ENCODE measurements at places on chromosomes 3 and 15.

- no peak for DNase-seq
Observed at GRCh38 chr15:58246041-58246440, 107.9 kb downstream of the AQP9 start.

- DNase-seq, result no peak
Observed at GRCh38 chr3:160948273-160948672, 156.9 kb downstream of the B3GALNT1 start.

- DNase-seq, result peak; percentile 75
Observed at GRCh38 chr15:74889883-74890664, at the start of gene MPI. Gene MPI, plus strand, starts transcription at chr15:74890042. Its CDS starts 32 bp downstream, at chr15:74890074.

- no peak for DNase-seq
Observed at GRCh38 chr15:41943543-41944312, 28.6 kb downstream of the EHD4 start.

- peak; percentile 92 for DNase-seq
Observed at GRCh38 chr3:187748050-187748481, 2.8 kb upstream of the BCL6 start.

DNA sequence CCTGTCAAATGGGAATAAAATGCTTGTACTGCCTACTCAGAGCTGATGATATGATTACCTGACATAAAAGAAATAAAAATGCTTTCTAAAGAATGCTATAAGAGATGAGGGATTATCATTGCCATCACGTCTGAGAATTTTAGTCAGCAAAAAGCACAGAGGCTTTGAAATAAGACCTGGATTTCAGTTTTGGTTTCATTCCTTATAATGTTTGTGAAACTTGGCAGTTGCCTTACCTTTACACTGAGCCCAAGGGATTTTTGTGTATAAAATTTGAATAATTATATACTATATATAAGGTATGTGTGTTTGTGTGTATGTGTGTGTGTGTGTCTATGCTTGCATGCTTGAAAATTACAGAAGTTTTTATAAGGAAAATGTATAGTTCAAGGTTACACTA lies 634.8 kb upstream of the BCHE start:
- DNase-seq, result no peak

DNA sequence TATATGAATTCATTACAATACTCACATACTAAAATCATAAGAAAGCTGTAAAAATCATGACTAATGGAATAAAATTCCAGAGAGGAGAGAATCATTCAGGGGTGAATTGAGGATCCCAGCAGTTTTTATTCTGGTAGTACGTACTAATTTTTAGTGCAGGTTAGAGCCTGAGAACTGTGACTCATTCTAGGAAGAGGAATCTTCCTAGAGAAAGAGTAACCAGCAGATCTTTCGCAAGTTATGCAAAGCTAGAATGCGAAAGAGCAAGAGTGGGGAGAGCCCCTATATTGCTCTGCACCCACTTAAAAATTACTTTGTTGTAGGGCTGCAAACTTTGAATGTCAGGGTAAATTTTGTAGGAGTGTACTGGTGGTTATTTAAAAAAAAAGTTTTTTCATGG lies 303.6 kb upstream of the ARPP21 start:
- no peak for DNase-seq

GRCh38 chr15:66765478-66766281 lies 63.6 kb downstream of the SMAD6 start:
- DNase-seq, result no peak
